ENCODE measurements at places on chromosomes 16 and 17.

- DNase-seq = no peak
Observed at GRCh38 chr17:8862213-8863056, 5.0 kb downstream of the PIK3R6 start.

- DNase-seq = no peak
Observed at GRCh38 chr17:9342225-9342624, 233.4 kb downstream of the STX8 start.

GRCh38 chr16:75003931-75004330, 5.1 kb downstream of the ZNRF1 start:
- no peak for DNase-seq

GRCh38 chr16:12120217-12120981, 143.9 kb downstream of the SNX29 start:
- peak; percentile 92 for DNase-seq

- no peak for DNase-seq
Observed at GRCh38 chr17:68570526-68570925, 30.6 kb downstream of the FAM20A start.

GRCh38 chr17:40068917-40069750, 6.4 kb downstream of the THRA start:
- peak; percentile 29 for DNase-seq

GRCh38 chr16:68079626-68080344, 5.4 kb upstream of the NFATC3 start:
- DNase-seq = no peak

GRCh38 chr16:11224096-11224893, 31.7 kb downstream of the SOCS1 start:
- DNase-seq = no peak

DNA sequence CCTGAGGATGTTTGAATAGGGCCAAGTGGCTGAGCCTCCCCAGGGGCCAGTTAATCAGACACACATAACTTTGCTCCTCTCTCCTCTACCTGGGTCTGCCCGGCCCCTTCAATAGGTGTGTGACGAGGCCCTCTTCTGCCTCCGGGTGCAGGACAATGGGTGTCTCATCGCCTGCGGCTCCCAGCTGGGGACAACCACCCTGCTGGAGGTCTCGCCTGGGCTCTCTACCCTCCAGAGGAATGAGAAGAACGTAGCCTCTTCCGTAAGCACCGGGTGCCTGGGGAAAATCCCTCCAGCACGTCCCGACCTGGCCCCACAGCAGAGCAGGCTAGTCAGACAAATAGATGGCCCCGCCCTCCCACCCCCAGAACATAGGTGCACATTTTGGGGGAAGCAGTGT, 16.1 kb upstream of the KIF19 start:
- DNase-seq = no peak

DNA sequence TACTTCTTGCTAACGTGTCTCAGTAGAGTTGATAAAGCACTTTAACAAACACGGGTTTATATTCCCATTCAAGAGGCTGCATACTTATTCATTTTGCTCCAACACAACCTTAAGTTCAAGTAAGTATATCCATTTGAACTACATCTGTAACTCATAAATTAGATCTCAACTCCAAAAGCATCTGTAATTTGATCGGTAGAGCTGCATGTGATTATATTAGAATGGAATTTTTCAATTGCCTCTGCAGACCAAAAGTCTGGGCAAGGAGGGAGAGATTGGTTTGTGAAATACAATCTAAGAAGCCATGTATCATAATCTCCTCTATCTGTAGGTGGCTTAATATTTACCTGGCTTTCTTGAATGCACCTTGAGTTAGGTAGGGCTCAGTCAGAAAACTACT, 371.0 kb downstream of the RBFOX1 start:
- DNase-seq = no peak

GRCh38 chr17:18191236-18191667, 7.6 kb downstream of the ALKBH5 start:
- DNase-seq = no peak

DNA sequence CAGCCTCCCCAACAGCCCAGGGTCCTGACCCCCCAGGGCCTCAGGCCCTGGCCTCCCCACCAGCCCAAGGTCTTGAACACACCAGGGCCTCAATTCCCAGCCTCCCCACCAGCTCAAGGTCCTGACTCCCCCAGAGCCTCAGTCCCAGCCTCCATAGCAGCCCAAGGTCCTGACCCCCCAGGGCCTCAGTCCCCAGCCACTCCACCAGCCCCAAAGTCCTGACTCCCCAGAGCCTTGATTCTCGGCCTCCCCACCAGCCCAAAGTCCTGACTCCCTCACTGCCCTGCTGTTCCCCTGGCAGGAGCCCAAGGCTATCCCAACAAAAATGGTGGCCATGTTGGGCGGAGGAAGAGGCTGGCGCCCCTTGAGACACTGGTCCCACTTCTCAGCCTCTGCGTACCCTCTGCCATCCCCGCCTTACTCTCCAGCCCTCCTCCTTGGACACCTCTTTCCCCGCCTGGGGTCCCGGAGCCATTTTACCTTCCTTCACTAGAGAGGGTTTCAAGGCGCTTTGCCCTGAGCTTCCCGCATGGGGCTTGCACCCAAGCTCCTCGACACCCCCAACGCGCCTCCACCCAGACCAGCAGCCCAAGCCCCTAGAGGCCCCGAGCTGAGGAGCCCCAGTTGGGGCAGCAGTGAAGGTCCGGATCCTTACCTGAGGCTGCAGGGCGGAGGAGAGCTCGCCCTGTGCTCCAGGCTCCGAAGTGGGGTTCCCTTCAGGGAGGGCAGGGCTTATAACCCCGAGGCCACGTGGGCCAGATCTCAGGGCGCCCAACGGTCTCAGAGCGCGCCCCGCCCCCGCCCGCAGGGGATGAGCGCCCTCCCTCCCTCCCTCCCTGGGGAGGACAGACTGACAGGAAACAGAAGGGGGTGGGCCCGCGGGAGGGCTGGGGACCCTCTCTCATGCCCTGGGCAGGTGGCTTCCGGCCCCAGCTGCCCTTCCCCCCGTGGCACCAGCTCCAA, 3.5 kb upstream of the TSPOAP1 start:
- DNase-seq = no peak

DNA sequence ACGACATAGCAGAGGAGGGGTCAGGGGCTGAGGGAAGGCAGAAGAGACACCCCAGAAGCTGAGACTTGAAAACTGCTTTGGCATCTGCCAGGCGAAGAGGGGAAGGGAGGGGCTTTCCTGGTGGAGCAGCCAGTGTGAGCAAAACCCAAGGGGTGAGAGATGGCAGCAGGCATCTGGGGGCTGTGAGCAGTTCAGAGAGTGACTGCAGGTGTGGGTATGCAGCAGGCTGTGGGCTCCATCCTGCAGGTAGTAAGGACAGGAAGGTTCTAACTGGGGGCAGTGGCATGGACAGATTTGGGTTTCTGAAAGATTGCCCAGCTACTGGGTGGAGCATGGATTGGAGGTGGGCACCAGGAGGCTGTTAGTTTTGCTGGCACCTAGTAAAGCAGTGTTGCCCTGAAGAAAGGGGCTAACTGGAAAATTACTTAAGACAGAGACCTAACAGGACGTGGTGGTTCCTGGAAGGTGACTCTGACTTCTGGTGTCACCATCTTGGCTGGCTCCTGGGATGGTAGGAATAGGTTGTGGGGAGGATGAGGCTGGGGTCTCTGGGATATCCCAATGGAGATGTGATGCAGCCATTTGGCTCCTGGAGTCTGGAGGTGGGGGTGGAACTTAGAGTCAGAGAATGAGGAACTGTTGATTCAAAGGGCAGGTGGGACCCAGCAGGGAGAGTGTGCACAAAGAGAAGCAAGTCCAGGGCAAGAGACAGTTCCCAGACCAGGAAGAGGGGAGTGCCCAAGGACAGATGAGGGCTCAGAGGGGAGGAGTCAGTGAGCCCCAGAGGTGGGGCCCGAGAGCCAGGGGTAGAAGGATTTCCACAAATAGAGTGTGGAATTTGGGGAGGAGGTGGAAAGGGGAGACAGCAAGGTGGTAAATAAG, 11.2 kb downstream of the BCL7C start:
- DNase-seq = no peak

DNA sequence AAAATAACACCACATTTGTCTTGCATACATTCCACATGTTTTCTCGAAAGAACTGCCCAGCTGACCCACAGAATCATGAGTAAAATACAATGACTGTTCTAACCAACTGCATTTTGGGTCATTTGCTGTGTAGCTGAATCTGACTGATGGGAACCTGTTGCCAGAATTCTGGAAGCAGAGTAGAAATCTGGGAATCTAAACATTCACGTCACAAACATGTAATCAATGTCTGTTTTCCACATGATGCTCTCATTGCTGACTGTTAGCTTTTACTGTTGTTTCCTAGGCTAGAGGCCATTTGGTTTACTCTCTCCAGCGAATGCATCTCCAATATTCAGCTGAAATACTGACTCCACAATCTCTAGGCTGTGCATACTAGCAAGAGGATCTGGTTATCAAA, 710.1 kb downstream of the KCNJ2 start:
- DNase-seq = no peak

DNA sequence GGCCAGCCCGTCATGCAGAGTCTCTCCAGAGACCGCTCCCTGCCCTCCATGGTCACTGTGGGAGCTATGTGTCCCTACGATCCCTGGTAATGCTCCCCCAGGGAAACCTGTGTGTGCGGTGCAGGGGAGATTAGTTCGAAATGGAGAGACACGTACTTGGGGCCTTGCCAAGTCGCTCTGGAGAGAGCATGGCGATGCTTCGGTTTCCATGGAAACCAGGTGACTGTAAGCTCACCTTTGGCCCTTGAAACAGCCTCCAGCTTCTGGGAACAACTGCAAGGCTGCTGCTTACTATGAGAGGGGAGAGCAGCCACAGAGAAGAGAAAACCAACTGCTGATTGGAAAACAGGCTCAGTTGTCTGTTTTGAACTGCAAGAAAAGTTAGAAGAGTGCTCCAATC, 879.7 kb upstream of the EEF2KMT start:
- no peak for DNase-seq

DNA sequence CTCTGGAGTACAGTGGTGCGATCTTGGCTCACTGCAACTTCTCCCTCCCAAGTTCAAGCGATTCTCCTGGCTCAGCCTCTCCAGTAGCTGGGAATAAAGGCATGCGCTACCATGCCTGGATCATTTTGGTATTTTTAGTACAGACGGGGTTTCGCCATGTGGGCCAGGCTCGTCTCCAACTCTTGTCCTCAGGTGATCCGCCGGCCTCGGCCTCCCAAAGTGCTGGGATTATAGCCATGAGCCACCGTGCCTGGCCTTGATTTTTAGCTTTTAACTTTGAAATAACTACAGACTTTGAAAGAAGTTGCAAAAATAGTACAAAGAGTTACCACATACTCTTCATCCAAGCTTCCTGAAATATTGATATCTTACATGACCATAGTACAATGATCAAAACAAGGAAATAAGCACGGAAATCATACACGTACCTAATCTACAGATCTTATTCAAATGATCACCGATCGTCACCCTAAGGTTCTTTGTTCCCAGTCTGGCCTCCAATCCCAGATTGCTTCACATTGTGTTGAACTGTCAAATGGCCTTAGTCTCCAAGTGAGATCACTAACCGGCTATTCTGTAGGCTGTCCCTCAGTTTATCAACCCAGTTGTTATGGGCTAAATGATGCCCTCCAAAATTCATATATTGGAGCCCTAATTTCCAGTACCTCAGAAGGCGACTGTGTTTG, 18.4 kb downstream of the NPIPA1 start:
- no peak for DNase-seq

- no peak for DNase-seq
Observed at GRCh38 chr16:76500006-76500405, 222.8 kb downstream of the CNTNAP4 start.

DNA sequence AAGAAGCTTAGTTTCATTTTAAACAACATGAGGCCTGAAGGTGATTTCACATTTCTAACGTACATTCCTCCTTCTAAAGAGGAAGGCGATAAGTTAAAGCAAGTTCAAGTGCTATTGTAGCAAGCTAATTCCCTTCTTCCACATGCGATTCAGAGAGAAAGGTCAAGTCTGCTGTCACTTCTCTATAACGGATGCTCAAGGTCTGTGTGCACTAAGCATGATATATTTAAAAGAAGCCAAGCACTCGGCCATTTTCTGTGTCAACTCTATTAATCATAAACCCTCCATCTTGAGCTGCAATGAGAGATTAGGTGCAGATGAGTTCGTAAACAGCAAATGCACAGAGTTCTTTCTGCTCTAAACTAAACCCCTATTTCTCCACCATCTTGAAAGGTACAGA, 568.8 kb upstream of the ZFHX3 start:
- DNase-seq = no peak

- DNase-seq = no peak
Observed at GRCh38 chr17:17175917-17176316, 30.2 kb downstream of the PLD6 start.

DNA sequence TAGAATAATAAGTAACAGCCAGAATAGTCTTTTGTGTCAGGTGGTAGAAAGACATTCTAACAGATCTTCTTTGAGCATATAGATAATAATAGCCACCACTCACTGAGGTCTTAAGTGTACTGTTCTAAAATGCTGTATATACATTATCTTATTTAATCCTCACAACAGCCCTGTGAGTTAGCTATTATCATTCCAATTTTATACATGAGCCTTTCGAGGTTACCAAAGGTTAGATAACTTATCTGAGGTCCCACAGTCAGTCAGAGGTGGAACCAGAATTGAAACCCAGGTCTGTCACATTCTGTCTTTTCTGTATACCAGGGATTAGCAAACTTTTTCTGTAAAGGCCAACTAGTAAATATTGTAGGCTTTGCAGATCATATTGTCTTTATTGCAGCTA, 23.2 kb downstream of the REXO5 start:
- no peak for DNase-seq

- DNase-seq = no peak
Observed at GRCh38 chr16:3503523-3503922, 2.7 kb downstream of the CLUAP1 start.

DNA sequence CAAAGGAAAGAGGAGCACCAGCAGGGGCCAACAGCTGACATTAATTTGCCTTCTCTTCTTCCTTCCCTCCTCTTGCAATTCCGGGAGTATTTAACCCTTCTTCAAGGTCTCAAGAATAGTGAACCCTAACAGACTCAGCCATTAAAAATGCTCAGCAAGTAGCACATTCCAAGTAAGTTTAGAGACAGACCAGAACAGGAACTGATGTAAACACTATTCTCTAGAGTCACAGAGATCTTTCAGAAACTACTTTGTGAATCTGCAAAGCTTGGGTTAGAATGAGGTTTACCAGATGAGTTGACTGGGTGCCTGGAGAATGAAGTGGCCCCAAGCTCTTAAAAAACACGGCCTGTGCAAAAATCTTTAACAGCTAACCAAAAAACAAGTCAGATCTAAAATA, 50.9 kb downstream of the TEX2 start:
- DNase-seq = no peak

DNA sequence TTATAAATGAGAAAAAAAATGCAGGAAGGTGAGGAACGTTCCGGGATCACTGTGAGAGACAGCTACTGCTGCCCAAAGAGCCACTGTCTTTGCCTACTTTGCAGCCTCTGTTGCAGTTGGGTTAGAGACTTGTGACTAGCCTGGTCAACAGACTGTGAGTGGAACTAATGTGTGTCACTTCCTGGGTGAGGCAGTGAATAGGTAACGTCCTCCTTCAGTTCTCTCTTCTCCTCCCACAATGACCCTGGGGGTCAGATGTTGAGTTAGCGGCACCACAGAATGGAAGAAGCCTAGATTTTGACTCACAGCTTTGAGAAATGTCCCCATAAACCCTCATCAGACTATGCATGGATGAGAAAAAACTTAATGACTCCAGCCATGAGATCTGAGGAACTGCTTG, 5.2 kb downstream of the C16orf46 start:
- DNase-seq = no peak

- DNase-seq = no peak
Observed at GRCh38 chr17:72346306-72346705, 225.5 kb downstream of the SOX9 start.

Data from NCI-H345 (cell line).